Prostate gland (tissue), 2 donors: ENCODE measurements at places on chromosomes 4 and X.

- DNase-seq, result no peak
Measured at GRCh38 chr4:75935628-75936027, 5.2 kb downstream of the NAAA start.

DNA sequence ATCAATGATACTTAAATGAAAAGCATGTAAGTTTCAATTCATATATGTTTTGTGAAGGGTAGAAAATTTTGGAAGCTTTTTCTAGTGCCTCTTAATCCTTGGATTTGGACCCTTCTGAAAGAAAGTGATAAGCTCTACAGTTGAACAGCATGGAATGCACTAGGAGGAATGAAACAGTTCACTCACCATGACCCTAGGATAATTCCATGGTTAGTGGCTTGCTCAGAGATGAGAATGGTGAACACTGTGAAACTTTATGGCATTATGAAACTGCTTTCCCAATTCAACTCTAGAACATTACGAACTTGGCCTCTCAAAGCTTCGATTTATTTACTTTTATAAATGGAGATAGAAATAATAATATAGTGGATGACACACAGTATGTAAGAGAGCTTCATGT is 88.9 kb upstream of the FAT4 start:
- DNase-seq, result no peak

GRCh38 chr4:86452924-86453531 is 93.2 kb upstream of the MAPK10 start:
- DNase-seq, result peak; percentile 37

GRCh38 chr4:69649629-69650028 is 3.4 kb downstream of the UGT2A1 start:
- DNase-seq, result no peak

DNA sequence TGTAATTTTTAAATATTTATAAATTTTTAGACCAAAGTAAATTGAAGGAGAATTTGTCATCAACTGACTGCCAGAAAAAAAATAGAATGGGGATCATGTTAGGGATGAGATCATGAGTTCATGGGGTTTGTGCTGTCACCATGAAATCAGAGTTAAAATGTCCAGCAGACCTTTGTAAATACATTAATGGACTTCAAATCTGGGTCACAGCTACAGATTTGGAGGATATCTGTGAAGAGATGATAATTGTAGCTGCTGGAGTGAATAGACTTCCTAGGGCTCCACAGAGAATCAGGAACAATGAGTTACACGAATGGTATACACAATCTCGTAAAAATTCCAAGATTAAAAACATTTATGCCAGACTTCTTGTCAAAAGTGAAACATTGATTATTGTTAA is 6.6 kb downstream of the FSTL5 start:
- no peak for DNase-seq

- no peak for DNase-seq
Measured at GRCh38 chr4:137678796-137679195, 146.5 kb upstream of the PCDH18 start.

DNA sequence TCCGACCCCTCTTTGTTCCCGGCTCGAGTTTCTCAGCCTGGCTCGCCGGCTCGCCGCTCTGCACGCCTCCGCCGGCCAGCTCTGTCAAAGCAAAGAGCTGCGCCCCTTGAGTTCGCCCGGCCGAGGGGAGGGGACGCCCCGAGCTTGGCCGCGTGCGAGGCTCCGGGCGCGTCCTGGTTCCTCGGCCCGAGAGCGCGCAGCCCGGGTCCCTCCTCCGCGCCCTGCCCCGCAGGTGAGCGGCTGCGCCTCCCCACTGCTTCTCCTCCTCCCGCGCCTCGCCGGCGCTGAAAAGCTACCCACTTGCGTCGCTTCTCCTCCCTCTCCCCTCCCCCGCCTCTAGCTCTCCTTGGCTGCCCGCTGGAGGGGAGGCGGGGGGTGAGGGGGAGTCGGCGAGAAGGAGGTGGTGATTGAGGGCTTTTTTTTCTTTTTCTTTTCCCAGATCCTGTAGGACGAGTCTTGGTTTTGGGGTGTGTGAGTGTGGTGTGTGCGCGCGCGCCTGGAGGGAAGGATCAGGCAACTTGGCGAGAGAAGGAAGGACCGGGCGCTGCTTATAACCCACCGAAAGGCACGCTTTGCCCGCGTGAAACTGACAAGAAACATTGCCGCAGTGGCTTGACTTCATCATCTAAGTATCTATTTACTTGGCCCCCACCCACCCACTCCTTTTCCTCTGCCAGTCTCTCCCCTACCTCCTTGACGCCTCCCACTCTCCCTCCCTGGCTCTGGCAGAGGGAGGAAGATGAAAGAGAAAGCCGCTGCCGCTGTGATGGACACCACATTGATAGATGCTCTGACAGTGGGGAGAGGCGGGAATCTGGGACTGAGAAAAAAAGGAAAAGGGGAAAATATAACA is at the start of gene LEF1:
Gene LEF1 (minus strand): TSS at position 262 of the 853 bp plus-strand sequence. CDS start 1,165 bp downstream, outside the sequence.
- DNase-seq, result peak; percentile 49
